ENCODE measurements at places on chromosomes 1 and 21.

DNA sequence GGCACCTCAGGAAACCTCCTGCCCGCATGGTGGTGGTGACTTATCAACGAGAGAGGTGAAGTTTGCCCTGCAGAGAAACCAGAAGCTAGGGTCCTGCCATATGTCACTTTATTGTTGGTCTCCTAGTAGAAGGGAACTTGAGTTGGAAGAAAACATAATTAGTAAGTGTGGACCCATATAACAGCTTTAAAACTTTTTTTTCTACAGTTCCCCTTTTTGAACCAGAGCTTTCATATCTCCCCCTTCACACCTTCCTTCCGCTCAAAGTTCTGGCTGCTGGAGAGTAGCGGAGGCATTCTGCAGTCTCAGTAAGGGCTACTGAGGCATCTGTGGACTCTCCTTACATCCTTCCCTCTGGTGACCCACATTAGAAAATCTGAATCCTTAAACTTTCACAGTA lies 48.9 kb downstream of the PHC2 start:
- no peak for DNase-seq

DNA sequence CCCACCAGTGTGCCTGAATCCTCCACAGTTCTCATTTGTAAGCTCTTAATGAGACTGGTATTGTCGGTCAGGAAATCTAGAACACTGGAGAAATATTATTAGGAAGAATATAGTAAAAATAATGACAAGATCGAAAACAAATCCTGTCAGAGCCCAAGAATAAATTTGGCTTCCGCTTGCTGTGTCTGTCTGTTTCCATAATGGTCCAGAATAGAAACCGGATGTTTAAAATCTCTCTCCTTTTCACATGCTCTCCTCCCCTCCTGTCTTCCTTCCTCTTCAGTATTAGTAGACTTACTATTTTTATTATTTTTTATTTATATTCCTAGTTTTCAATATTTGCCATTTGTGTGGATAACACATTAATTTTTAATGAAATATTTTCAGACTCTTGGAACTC lies 187.7 kb downstream of the SDCCAG8 start:
- no peak for DNase-seq

GRCh38 chr1:13737398-13737797 lies 37.4 kb downstream of the PRDM2 start:
- no peak for DNase-seq

DNA sequence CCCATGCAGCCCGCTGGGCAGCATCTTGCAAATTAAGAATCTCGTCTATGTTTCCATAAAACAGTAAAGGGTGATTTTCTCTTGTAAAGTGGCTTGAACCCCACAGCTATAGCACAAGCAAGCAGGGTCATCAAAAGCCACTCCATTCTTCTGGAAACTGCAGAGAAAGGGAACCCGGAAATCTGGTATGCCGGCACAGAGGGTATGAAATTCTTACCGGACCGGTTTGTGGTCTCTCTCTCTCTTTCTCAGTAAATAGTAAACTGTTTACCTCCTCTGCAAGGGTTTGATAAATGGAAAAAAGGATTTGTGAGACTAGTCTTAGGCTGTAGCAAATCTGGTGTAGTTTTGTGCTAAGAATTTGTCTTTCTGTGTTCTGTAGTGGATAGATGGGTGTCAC lies 2.7 kb upstream of the ADSS2 start:
- DNase-seq: no peak

DNA sequence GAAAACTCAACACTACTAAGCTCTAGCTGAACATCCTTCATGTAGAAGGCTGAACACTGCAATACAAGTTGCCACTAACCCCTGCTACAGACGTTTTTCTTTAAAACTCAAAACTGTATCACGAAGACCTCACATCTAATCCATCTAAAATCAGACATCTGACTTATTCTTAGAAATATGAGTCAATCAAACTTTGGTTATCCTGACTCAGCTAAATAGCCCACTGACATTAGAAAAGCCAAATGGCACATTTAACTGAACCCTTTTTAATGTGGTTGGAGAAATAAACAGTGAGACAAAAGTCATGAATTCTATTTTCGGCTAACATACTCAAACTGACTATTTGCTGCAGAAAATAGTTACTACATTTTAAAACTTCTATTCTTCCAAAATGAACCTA lies 35.6 kb downstream of the WLS start:
- DNase-seq: no peak

GRCh38 chr1:36793452-36793851 lies 240.9 kb downstream of the GRIK3 start:
- no peak for DNase-seq

DNA sequence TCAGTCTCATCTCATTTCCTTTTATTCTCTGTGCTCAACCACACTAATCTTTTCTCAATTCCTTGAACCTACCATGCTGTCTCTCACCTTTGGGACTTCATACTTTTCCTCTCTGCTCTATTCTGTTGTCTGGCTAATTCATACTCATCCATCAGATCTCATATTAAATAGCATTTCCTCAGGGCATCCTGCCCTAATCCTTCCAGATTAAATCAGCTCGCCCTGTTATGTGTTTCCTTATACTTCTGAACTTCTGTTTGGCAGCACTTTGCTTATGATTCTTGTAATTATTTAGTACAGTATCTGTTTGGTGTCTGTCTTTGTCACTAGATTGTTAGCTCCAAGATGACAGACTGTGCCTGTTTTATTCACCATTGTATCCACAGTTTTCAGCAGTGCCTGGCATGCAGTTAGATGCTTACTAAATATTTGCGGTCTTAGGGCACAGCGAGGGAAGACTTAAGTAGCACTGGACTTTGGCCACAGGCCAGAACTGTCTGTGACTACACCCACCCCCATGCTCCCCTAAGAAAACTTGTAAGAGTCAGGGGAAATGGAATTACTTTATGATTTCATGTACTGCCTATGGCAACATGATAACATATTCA lies 9.9 kb upstream of the CAP1 start:
- DNase-seq: no peak
